Cortex of kidney (tissue), 1 donor: ENCODE measurements at places on chromosomes 6 and 20.

DNA sequence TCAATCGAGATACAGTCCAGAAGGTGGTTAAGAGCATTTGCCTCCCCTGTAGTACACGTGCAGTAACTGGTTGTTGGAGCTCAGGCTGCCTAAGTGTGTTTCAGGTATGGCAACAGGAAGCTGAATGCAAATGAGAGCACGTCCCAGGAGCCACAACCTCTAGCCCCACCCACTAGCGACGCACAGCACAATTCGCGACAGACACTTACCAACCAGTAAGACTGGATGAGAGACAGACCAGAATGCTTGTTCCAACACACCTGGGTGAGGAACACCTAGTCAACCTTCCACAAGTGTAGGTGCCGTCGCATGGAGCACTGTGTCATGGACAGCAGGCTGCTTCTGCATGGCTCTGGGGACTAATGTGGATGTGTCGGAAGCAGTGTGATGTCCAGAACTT, 7.2 kb upstream of the SERPINB1 start:
- no peak for DNase-seq

DNA sequence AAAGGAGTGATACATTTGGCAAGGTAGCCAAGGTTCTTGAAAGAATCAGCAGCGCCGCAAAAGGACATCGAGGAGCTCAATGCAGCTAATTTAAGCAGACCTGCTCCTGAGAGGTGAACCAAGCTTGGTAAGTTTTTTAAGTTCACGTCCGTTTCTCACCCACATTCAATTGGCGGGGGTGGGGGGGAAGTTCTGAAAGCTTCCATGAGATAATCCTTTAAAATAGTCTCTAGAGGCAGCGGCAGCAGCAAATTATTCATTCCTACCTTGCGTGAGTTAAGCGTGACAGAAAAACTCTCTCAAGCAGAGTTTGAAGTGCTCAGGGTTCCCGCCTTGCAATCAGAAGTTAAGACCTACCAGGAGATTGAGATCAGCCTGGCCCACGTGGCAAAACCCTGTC, 97.3 kb upstream of the NHSL1 start:
- DNase-seq = no peak

- no peak for DNase-seq
These were observed 41.3 kb downstream of the ADGRF1 start for GRCh38 chr6:47000842-47001241.

- peak; percentile 12 for DNase-seq
These were observed at the start of gene PSMB1 for GRCh38 chr6:170552765-170553533. TSS of gene PSMB1 (minus strand) at chr6:170553307. CDS start at chr6:170553242, 65 bp downstream.

- no peak for DNase-seq
These were observed 20.4 kb upstream of the FOXA2 start for GRCh38 chr20:22604815-22605214.

DNA sequence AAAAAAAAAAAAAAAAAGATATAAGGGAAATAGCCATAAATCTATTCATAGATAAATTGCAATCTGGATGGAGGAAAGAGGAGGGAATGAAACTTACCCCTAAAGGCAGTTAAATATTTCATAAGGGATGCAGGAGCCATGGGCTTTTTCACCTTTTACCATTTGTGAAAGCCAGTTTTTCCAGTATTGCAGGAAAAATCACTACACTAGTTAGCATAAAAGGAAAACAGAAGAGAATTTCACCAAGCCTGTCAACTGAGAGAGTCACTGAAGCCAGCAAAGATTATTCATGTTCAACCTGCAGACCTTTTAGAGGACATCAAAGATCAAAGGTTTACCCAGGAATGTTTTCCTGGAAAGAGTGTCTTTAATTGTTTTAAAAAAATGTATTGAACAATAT, 969.7 kb downstream of the KIF16B start:
- DNase-seq = no peak

DNA sequence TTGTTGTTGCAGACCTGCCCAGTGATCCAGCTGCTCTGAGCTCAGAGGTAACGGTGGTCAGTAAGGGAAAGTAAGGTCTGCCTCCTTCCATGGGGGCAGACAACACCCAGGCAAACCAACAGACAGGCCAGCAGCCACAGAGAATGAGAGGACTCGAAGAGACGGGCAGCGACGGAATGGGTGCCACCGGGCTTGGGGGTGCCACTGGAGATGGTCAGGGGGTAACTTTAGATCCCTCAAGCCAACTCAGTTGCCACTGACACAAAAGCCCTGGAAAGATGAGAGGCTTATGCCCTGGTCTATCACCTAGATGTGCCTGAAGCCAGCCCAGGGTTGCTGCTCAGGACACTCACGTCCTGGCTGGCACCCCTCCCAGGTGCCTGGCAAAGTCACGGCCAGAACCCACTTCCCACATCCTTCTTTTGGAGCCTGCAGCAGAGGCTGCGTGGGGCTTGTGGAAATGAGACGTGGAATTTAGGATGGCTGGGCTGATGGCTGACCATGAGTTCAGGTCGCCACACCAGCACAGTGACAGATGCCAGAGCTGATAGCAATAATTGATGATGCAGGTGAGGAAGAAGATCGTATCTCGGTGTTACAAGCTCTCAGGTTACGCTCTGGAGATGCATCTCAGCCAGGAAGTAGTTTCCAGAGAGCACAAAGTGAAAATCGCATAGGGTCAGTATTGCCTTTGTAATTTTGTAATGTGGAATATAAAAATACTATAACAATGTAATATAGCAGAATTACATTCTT, 209.1 kb downstream of the SYNDIG1 start:
- DNase-seq = no peak

DNA sequence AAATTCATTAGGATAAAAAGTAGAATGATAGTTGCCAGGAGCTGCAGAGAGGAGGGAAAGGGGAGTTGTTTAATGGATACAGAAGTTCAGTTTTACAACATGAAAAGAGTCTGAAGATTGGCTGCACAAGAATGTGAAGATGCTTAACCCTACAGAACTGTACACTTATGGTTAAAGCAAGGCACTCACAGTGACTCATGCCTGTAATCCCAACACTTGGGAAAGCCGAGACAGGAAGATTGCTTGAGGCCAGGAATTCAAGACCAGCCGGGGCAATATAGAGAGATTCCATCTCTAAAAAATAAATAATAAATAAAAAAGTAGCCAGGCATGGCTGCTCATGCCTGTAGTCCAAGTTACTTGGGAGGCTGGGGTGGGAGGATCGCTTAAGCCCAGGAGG, 174.0 kb downstream of the TASP1 start:
- DNase-seq = no peak

DNA sequence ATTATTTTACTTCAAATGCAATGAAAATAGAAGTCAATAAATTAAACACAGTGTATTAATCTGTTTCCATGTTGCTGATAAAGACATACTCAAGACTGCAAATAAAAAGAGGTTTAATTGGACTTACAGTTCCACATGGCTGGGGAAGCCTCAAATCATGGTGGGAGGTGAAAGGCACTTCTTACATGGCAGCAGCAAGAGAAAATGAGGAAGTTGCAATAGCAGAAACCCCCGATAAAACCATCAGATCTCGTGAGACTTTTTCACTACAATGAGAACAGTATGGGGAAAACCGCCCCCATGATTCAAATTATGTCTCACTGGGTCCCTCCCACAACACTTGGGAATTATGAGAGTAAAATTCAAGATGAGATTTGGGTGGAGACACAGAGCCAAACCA, 82.2 kb downstream of the GPR63 start:
- DNase-seq = no peak

DNA sequence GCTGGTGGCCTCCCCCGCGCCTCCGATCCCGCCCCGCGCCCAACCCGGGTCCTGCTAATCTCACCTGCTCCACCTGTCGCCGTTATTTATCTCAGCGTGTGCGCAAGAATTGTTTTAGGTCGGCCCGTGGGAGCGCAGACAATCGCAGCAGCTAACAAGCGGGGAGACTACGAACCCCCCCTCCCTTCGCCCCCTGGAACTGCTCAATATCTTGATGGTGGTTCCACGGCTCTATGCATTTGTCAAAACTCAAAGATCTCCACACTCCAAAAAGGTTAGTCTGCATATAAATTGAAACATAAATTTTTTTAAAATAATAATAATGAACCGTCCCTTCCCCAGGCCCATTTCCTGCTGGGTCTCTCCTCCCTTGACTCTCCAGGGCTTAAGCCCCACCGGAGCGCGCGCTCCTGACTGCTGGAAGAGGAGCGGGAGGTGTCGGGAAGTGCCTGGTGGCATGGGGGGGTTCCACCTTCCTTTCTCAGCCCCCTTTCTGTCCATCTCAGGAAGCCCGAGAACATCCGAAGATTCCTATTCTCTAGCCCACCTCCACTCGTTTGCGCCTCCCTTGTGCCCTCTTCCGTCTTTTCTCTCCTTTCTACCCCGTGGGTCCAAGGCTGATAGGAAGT, 1.6 kb upstream of the MDGA1 start:
- no peak for DNase-seq

DNA sequence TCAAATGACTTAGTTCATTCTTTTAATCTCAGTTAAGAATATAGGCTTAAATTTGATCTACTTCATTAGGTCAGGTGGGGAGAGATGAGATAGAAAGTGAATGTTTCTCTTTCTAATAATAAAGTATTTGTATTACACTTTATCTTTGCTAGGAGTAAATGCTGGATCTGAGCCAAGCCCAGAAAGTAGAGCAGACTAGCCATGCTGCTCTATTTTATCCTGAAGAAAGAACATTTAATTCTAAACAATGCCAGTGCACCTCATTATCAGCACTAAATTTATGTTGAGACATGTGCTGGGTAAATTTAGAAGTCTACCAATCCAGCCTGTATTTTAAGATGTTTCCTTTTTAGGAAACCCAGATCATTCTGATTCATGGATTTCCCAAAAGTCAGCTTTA, 43.5 kb downstream of the AKIRIN2 start:
- DNase-seq = no peak

GRCh38 chr6:146090474-146090873, 61.6 kb downstream of the GRM1 start:
- DNase-seq = no peak

- no peak for DNase-seq
These were observed 2.3 kb downstream of the TOX2 start for GRCh38 chr20:43916881-43917371.
